Activated CD4-positive, alpha-beta T cell treated with anti-CD3 and anti-CD28 coated beads, Interleukin-2, amount 50 U/mL, for 24 hours (primary cell): ENCODE measurements at places on chromosomes 4 and X.

DNA sequence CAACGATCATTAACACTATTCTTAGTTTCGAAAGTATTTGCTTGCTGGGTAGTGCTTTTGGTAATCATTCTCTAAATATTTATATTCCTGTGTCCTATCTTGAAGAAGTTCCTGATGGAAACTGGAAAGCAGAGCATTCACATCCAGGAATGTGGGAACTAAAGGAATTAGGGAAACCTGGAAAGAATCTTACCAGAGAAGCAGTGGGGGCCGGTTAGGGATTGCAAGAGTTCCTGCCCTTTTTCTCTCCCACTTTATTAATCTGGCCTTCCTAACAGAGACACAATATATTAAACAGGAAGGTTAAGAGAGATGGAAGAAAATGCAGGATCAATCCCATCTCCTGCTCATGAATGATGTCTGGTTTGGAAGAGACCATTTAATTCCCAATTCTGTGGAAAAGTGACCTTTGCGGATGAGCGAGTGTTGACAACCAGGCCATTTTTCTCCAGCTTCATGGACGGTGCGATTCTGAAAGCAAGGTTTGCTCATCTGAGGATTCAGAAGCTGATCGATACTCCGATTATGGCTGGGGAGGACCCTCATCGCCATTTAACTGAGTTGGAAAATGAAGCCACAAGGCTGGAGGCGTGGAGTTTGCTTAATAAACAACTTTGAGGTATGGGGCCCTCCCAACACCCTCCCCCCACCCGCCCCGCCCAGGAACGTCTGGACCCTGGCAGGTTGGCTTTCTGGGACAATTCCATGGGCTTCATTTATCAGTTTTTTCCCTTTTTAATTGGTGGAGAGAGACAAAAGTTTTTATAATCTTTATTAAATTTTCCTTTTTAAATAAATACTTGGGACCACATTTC, 52.3 kb downstream of the C4orf51 start:
- DNase-seq = no peak

- DNase-seq = no peak
Measured at GRCh38 chr4:154335588-154335987, 156.0 kb downstream of the DCHS2 start.

GRCh38 chr4:38623260-38623659, 40.7 kb upstream of the KLF3 start:
- no peak for DNase-seq

- no peak for DNase-seq
Measured at GRCh38 chr4:163137581-163137980, 29.1 kb downstream of the NAF1 start.

DNA sequence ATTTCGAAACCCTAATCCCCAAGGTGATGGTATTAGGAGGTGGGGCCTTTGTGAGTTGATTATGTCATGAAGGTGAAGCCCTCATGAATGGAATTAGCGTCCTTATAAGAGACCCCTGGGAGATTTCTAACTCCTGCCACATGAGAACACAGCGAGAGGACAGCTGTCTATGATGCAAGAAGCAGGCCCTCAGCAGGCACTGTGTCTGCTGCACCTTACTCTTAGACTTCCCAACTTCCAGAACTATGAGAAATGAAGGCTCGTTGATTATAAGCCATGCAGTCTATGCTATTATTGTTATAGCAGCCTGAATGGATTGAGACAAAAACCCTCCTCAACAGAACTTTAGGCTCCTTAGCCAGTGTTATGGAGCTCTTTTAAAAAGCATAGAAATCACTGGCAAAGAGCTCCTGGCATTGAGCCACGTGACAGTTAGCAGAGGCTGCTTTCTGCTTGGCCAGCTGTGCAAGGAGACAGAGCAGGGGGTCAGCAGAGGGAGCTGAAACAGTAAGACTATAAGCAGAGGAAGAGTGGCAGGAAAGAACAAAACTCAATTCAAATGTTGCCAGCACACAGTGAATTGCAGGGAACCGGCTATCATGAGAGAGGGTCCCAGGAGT, 219.2 kb upstream of the FAT1 start:
- no peak for DNase-seq

DNA sequence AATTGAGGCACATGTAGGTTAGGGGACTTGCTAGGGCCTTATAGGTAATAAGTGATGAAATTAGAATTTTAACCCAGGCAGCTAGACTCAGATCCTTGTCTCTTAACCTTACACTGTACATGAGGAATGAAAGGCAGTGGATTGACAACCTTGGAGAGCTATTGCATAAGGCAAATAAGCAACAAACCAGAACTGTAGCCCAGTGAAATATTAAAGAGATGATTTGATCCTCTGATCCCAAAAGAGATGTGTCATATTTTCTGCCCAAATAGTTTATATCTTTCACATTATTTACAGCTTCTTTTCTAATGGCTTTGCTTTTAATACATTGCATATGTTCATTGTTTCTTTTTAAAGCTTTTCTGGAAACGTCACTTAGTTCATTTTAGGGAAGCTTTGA, 252.6 kb downstream of the ANK2 start:
- no peak for DNase-seq

DNA sequence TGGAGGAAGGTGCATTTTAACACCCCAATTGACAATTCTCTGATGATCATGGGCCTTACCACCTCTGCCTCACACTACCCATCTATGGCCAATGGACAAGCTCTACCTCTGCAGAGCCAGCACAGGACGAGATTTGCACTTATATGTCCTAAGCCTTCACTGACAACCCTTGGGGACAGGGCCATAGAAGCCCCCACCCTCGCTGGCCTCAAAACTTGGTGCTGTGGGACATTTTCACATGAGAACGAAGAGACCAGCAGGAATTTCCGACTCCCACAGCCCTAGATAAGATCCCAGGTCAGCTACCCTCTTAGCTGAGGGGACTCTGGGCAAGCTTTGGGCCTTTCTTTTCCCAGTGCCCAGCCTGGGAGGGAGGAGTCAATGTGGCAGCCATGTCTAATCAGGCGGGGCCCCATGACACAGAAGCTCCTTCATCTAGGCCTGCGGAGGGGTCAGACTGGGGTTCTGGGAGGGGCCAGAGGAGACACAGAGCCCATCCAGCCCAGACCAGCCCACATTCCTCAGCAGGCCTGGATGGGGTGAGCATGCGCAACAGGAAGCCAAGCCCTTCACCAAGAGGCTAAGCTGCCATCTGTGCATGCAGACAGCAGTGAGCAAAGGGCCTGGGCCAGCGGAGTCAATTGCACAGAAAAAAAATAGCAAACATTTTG, 12.1 kb downstream of the PJA1 start:
- DNase-seq = no peak
